ENCODE measurements at places on chromosomes 7 and 10. TPM values are rescaled to one million over a fixed set of nuclear protein-coding genes. Genes with fewer than 3 reads are reported as not detected.

IFIT1B gene
- not detected for total RNA-seq

C10orf67 gene
- not detected for total RNA-seq

BAMBI gene
- 1.4 TPM for total RNA-seq

HYAL4 gene
- total RNA-seq, result not detected

LIPM gene
- total RNA-seq, result not detected

DNA sequence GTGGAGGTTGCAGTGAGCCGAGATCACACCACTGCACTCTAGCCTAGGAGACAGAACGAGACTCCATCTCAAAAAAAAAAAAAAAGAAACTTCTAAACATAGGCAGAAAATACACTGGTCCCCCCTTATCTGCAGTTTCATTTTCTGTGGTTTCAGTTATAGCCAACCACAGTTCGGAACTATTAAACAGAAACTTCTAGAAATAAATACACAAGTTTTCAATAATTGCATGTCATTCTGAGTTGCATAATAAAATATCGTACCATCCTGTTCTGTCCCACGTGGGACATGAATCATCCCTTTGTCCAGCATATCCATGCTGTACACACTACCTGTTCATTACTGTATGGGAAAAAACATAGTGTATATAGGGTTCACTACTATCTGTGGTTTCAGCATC lies 8.0 kb downstream of the XRCC2 start:
- H3K4me3 ChIP-seq, result no peak overlapping the region
- no peaks in the 10 kb centered on the region for H3K27me3 ChIP-seq
- H3K36me3 ChIP-seq, result no peaks in the 10 kb centered on the region
- no peaks in the 10 kb centered on the region for H3K4me1 ChIP-seq

DNA sequence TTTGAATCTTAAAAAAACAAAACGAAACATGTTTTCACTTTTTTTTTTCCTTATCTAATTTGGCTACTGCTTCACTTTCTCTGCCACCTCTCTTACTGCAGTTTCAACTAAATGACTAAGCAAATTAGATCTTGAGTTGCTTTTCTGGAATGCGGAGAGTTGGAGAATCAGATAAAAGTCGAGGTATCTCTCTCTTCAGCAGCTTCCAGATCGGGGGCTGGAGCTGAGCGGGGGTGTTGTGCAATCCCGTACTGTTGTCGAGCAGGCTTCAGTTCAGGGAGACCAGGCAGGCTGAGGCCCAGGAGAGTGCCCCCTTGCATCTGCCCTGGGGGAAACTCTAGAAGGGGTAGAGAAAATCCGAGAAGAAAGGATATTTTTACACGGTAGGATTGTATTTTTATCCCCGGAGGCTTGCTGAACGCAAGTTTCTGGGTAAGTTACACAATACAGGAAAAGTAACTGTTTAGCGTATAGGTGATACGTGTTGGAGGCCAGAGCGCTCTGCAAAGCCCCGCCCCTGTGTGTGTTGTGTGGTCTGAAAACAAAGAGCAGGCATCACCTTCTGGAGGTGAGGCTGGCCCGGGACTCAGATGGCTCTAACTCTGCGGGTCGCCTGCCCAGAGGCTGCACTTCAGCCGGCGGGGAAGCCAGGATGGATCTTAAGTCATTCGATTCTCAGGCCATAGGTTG lies 116.6 kb downstream of the KLF6 start:
- peaks cover 39% of the 10 kb centered on the region for H3K4me1 ChIP-seq
- H3K27me3 ChIP-seq, result no peaks in the 10 kb centered on the region
- H3K4me3 ChIP-seq, result peak overlapping the region; percentile 81
- DNase-seq, result peak; percentile 76

GRCh38 chr7:80907141-80907601 lies 11.7 kb downstream of the SEMA3C start:
- no peaks in the 10 kb centered on the region for H3K36me3 ChIP-seq
- no peak for DNase-seq
- H3K4me1 ChIP-seq, result no peaks in the 10 kb centered on the region
- H3K27ac ChIP-seq, result no peak overlapping the region
- no peaks in the 10 kb centered on the region for H3K27me3 ChIP-seq
- no peak overlapping the region for H3K4me3 ChIP-seq

- H3K27ac ChIP-seq, result no peak overlapping the region
- no peaks in the 10 kb centered on the region for H3K4me1 ChIP-seq
- DNase-seq, result no peak
- no peak overlapping the region for H3K4me3 ChIP-seq
Measured at GRCh38 chr7:28855538-28856217, 102.5 kb downstream of the TRIL start.

GRCh38 chr10:89245802-89246201 lies 5.8 kb downstream of the LIPA start:
- H3K4me3 ChIP-seq, result no peak overlapping the region
- no peaks in the 10 kb centered on the region for H3K27me3 ChIP-seq
- H3K4me1 ChIP-seq, result peaks cover 6% of the 10 kb centered on the region
- H3K27ac ChIP-seq, result no peak overlapping the region
- no peak for DNase-seq

GRCh38 chr7:128755819-128756476 lies 16.8 kb downstream of the CALU start:
- H3K27ac ChIP-seq, result no peak overlapping the region
- no peak overlapping the region for H3K4me3 ChIP-seq
- no peaks in the 10 kb centered on the region for H3K27me3 ChIP-seq
- no peak for DNase-seq

- H3K27me3 ChIP-seq, result no peaks in the 10 kb centered on the region
- no peaks in the 10 kb centered on the region for H3K36me3 ChIP-seq
- no peak overlapping the region for H3K4me3 ChIP-seq
- H3K27ac ChIP-seq, result no peak overlapping the region
Measured at GRCh38 chr10:80110986-80111385, 21.5 kb upstream of the PLAC9 start.

DNA sequence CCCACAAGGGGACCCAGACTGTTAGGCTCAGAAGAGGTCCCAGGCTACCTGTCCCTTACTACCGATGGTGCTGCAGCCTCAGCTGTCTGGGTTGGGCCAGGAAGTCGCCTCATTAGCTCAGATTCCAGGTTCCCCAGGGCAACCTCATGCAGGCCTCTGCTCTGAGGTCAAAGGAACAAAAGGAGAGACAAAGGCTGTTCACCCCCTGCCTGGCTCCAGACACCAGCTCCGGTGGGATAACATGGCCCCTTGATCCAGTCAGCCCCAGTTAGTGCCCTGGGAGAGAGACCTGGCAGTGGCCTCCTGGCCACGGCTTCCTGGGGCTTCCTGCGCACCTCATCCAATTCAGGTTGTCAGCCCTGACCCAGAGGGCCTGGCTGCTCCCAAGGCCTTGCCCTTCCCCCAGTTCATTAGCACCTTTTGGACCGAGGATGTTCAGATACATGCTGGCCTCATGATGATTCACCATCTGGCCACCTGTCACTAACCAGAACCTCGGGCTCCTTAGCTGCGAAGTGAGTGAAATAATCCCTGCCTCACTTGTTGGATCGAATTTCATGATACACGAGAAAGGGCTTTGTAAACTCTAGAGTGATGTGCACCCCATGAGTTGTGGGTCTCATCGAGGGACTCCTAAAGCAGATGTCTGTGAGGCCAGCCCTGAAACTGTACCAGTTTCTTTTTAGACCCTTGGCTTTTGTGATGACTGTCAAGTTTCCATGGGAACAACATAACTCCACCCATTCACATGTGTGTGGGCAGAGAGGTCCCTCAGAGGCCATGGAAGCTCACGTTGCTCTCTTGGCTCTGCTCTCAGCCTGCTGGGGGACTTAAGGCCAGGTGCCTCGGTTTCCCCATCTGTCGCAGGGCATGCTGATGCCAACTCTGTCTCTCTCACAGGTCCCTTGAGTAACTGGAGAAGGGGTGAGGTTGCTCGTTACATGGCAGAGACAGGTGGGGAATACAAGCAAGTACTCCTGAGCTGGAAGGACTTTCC lies 79.5 kb upstream of the PCBD1 start:
- no peak overlapping the region for H3K27ac ChIP-seq
- no peaks in the 10 kb centered on the region for H3K4me1 ChIP-seq
- no peak for DNase-seq
- no peaks in the 10 kb centered on the region for H3K27me3 ChIP-seq
- H3K4me3 ChIP-seq, result no peak overlapping the region
- H3K36me3 ChIP-seq, result no peaks in the 10 kb centered on the region
